ENCODE measurements at places on chromosomes 4 and X.

DNA sequence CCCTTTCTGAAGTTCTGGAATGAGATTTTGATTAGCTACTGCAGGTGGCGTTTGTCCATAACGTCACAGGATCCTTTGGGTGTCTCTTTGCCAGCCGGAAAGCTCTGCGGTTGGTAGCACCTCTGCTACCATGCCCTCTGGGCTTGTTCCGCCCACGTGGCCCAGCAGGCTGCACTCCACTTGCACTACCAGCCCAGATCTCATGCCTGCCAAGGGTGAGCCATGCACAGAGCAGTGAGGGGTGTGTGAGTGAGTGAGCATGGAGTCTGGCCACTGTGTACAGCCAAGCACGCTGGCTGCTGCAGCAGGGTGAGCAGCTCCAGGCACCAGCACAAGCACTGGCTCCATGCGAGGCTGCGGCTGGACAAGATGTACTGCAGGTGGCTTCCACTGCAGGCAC is 6.6 kb upstream of the HNRNPD start:
- no peak for DNase-seq

- DNase-seq = no peak
These were observed 53.4 kb downstream of the LDB2 start for GRCh38 chr4:16844816-16845586.

- no peak for DNase-seq
These were observed 119.5 kb downstream of the PJA1 start for GRCh38 chrX:69045616-69046345.

DNA sequence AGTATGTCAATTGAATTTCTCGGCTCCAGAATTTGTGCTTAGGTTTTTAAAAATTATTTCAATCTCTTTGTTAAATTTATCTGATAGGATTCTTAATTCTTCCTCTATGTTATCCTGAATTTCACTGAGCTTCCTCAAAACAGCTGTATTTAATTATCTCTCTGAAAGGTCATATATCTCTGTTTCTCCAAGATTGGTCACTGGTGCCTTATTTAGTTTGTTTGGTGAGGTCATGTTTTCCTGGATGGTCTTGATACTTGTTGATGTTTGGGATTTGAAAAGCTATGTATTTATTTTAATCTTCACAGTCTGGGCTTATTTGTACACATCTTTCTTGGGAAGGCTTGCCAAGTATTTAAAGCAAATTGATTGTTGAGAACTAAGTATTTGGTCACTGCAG is 24.7 kb upstream of the HERC3 start:
- no peak for DNase-seq

GRCh38 chr4:84176016-84176415 is 323.1 kb downstream of the NKX6-1 start:
- DNase-seq = no peak

DNA sequence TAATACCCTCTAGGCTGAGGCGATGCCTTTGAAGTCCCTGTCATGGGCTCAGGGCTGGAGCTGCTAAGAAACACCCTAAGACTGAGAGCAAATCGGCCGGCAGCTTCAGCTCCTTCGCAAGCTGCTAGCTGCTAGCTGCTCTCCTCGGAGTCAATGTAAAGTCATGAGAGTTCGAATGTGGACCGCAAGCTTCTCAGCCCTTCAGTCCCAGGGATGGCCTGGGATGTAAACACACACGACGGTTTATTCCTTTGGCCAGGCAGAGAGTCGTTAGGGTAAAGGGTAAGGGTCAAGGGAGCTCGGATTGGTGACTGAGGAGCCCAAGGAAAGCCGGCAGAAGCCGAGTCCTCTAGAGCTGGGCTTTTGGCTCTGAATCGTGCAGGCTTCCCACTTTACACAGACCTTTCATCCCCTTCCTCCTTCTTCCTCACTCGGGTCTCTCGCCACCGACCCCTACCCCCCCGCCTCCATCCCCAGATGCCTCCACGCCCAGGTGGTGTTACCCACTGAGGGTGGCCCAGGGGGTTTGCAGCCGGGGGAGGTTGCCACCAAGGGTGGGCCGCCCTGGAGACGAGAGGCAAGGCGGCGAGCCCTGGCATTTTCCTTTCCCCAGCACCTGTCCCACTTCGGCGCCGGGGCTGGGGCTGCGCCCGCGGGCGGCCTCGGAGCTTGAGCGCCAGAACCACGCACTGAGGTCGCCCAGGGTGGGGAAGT is 3.1 kb upstream of the BCORL1 start:
- DNase-seq = no peak

DNA sequence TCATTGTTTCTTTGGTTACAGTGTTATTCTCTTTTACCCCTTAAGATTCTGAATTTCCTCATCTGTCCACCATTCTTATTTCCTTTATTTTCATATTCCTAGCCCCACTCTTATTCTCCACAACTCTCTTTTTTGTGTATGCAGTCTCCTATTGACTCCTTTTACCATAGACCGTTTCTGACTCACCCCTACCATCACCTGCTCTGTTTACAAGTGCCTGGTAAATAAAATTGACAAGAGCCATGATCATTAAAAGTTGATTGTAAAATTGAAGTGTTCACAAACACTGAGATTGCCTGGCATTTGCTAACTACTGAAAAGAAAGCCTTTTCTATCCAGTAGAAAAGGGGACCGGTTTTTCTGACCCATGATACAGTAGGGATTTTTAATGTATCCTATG is 54.4 kb downstream of the MRPL1 start:
- no peak for DNase-seq

- no peak for DNase-seq
These were observed 26.5 kb downstream of the EGF start for GRCh38 chr4:109939190-109939589.

GRCh38 chr4:12852338-12853307 is 631.5 kb downstream of the RAB28 start:
- no peak for DNase-seq

DNA sequence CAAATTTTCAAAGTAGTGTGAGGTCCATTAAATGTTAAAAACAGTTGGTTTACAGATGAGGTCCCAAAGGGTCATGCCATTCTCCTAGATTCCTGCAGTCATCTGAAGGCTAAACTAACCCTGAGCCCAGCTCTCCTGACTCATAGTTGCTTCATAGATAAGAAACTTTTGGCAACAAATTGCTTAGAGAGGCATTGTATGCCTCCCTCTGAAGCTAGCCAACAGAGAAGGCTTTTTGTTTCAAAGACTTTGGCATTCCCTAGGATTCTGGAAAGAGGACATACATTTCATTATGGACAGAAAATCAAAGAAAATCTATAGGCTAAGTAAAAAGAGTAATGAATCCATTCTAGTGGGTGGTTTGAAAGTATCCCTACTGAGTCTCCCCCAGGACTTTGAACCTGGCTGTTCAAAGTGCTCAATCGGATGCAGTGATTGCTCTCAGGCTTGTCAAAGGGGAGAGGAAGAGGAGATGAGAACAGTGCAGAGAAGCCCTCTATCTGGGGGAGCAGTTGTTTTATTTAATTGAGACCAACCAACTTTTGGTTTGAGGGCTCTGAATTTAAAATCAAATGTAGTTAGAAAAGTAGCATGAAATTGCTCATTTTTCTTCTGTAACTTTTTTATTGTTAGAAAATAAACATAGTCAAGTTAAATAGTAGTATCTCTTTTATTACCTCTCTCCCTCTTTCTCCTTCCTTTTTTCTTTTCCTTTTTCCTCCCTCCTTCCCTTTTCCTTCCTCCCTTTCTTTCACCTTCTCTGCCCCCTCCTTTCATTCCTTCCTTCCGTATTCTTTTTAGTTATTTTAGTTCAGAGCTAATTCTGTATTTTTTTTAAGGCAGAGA is 72.3 kb upstream of the ZNF518B start:
- no peak for DNase-seq

DNA sequence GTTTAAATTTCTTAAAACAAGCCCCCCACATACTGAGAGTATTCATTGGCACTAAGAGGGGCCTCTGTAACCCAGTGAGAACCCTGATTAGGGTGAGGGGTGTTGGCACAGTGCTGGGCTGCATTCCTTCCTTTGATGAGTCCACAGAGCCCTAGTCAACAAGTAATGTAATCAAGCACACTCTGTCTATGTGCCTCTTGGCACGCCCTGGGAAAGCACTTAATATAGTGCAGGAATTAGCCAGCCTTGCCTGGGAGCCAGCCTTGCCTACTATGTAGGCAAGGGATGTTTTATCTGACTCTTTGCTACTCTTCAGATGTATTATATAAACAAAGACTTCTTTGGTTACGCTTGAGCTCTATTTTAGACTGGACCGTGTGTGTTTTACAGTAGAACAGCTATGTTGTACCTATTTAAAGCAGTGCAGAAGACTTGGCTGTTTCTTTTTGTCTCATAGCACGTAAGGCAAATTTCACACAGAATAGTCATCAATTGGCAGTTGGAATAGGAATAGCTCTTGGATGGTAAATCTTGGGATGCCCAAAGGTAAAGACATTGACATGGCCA is 64.3 kb downstream of the FRAS1 start:
- no peak for DNase-seq

GRCh38 chr4:20572976-20573375 is 127.3 kb upstream of the PACRGL start:
- no peak for DNase-seq

DNA sequence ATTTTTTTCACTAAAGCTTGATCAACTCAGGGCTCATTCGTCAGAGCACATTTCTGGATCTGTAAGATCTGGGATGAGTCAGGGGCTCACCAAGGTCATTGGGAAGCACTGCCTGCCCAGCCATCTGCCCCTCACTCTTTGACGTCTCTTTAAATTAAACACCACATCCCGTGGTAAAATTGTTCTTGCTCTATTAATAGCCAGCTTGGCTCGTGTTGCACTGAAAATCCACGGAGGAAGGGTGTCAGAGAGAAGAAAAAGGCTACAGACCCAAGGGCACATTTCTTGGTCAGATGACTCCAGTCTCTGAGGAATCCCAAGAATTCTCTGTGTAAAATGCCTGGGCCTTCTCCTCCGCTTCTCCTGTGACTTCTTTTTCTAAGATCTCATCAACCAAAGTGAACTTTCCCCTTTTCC is 45.7 kb upstream of the GATB start:
- DNase-seq = no peak

GRCh38 chr4:1872870-1873269 is 1.7 kb downstream of the NSD2 start:
- DNase-seq = peak; percentile 26

GRCh38 chrX:25531096-25531495 is 515.3 kb upstream of the ARX start:
- no peak for DNase-seq

DNA sequence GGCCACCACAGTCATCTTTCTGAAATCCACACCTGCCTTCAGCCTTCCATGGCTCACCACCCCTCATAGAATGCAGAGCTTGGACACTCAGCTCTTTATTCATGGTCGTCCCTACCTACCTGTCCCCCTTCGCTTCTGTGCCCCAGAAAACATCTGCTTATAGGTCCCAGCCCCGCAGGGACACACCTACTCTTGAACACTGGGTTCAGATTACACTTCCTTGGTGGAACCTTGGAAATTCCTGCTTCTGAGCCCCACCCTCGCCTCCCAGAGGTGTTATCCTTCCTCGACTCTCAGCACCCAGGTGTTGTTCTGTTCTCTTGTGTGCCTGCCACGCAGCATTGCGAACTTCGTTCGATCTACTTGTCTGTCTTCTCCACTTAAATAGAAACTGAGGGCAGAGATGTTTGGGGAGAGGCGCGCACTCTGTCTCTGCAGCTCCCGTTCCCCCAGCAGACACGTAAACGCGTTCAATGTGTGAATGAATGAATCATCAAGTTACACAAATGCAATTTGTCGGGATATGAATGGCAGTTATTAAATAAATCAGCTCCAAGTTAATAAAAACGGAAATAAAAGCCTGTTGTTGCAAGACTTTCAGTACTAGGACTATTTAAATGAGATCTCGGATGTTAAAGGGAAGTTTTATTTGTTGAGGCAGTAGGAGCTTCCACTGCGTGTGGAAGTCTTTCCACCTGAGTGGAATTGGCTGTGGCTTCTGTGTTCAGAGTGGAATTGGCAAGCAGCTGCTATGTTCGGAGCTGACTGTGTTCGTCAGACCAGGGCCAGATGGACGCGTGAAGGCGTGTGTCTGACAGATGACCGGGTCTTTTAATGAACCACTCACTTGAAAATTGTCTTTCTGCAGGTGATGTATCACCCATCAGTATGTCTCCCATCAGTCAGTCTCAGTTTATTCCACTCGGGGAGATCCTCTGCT is 95.6 kb downstream of the STOX2 start:
- no peak for DNase-seq

GRCh38 chrX:24378706-24379105 is 18.3 kb downstream of the SUPT20HL1 start:
- DNase-seq = no peak

DNA sequence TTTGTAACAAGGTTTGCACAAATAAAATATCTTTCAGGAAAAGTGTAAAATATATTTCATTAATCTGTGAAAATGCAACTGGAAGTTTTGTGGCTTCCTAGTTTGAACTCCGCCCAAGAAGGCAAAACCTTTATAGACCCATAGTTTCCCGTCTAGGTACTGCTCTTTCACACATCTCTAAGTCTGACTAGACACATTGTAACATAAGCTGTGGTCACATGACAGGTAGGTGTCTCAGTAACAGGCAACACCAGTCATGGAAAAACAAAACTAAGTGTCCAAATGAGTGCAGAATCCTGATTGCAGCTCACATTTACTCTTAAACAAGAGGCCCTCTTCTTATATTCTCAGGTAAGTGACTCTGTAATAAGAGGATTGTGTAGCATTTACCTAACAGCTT is 55.6 kb downstream of the SNCA start:
- DNase-seq = no peak

GRCh38 chrX:101656817-101657216 is 2.8 kb downstream of the ARMCX2 start:
- DNase-seq = no peak

GRCh38 chr4:68271851-68272357 is 26.4 kb upstream of the TMPRSS11B start:
- DNase-seq = peak; percentile 53

DNA sequence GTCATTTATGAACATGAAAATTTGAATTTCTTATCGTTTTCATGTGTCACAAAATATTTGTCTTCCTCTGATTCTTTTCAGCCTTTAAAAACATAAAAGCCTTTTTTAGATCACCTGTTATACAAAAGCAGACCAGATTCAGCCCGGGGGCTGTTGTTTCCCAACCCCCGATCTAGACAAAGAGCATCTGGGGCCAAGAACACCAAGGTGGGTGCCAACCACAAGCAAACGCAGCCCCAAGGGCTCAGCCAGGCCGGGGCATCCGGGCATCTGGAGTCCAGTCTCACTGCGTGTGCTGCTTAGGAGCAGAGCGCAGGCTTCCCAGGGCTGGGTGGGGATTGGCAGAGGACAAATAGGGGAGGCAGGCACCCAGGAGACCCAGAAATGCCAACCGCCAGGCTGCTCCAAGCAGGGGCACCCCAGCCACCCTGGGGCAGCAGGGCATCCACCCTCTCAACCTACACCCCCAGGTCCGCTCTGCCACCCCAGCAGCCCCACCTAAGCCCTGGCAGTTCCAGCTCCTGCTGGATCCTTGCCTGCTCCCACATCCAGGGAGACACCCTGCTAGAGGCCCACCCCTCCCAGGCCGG is 78.0 kb downstream of the HMX1 start:
- DNase-seq = no peak

- DNase-seq = no peak
These were observed 78.2 kb upstream of the TET2 start for GRCh38 chr4:105068516-105068915.

- DNase-seq = no peak
These were observed 50.2 kb upstream of the MORC4 start for GRCh38 chrX:107050195-107050709.
